ENCODE measurements at places on chromosomes 12 and 14.

- no peak for DNase-seq
Observed at GRCh38 chr14:70803321-70804310, 5.7 kb downstream of the MAP3K9 start.

GRCh38 chr12:28767836-28768348, 381.2 kb upstream of the FAR2 start:
- DNase-seq = no peak

DNA sequence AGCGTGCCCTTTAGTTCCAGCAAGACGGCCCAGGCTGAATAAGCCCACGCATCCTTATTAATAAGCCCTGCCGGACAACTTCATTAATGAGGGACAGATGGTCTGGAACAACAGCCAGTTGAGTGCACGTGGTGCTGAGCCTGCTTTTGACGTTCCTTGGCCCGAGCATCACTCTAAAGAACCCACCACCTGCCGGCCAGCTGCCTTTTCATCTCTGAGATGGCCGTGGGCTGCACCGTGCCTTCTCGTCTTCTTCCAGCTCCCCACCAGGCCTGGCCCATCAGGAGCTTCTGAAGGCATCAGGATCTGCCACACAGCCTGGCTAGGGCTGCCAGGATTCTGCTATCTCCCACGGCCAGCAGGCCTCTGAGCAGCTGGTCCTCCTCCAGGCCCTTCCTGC, 80.0 kb downstream of the AACS start:
- DNase-seq = no peak

DNA sequence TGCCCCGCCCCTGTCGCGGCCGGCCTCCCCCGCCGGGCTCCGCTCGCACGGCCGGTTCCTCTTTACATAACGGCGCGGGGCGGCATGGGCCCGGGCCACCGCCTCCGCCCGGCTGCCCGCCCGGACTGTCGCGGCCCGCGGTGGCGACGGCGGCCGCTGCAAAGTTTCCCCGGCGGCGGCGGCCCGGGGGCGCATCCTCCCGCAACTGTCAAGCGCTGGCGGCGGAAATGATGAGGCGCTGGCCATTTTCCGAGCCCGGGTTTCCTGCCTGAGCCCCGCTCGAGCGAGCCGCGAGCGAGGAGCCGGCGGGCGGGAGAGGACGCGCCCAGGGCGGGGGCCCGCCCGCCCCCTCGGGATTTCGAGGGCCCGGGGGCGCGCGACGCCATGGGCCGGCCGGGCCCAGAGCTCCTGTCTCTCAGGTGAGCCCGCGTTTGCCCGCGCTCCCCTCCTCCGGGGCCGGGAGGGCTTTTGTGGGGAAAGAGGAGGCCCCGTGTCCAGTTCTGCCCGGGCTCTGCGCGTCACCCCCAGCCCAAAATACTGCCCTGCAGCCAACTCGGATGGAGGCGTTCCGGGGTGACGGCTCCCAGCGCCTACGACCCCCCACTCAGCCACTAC, at the start of gene SH2B3:
TSS of gene SH2B3 (plus strand) at position 65 of the 615 bp plus-strand sequence. CDS start 12,223 bp downstream, outside the sequence.
- DNase-seq = no peak

DNA sequence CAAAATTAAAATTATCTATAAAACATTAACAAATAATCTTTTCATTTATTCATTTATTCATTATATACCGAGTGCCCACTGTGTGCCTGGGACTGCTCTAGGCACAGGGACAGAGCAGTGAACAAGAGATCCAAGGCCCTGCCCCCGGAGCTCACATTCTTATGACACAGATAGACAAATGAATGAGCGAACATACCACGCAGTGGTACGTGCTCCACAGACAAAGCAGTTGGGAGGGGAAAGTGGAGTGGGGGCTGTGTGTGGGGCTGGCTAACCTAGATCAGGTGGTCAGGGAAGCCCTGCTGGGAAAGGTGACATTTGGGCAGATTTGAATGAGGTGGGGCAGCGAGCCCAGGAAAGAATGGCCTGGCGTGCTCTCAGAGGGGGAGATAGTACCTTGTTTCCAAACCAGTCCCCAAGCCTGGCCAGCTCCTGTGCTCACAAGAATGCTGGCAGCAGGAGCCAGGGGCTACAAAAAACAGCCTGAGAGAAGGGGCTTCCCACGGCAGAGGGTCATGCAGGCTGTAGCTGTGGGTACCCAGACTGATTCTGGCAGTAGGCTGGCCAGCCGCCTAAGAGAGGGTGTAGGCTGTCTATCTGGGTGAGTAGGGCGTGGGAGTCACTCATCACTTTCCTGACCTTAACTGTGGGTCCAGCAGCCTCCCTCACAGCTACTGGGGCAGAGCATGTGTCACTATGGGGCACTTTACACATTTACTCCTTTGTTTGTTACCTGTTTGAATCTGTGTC, 57.8 kb upstream of the ACTN1 start:
- DNase-seq = no peak

Measured in activated T-cell treated with anti-CD3 and anti-CD28 coated beads, Interleukin-2, amount 50 U/mL, for 4 hours (primary cell).